ENCODE measurements at places on chromosomes 5 and 9.

DNA sequence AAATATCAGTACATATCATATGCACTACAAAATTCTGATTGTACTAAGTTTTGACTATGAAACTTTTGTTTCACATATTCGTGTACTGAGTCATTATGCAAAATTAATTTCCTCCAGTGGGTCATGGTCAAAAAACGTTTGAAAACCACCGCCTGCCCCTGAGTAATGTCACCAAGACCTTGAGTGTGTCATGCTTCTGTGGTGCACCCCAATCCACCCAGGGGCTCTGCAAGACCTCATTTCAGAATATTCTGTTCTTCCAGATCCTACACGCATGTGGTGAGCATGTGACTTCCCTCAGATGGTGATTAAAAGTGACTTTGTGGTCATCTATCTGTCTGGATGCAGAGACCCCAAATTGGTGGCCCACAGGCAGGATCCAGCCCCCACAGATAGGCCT, 31.0 kb downstream of the ABLIM3 start:
- no peak for DNase-seq

GRCh38 chr5:9892696-9893095, 262.5 kb upstream of the TAS2R1 start:
- DNase-seq: no peak

- DNase-seq: no peak
Observed at GRCh38 chr5:12704955-12705354, 800.7 kb upstream of the CTNND2 start.

GRCh38 chr9:123268199-123268464, 254 bp downstream of the STRBP start:
- no peak for DNase-seq

GRCh38 chr5:8865686-8866374, 680.0 kb downstream of the SEMA5A start:
- no peak for DNase-seq

DNA sequence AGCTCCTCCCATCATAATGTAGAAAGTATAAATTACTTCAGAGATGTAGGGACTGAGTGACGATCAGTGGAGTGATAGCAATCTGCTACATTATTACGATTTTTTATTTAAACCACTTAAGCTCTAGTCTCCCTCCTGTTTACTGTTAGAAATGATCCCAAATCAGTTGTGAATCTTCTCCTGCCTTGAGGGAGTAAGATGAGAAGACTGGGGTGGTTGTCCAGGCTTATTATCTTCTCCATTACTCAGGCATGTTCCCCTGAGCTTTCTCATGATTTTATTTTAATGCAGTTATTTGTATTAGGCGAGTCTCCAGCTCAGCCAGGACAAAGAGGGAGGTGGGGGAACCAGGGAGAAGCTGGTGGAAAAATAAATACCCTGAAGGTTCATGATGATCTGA, 48.2 kb upstream of the CTNNA1 start:
- DNase-seq: no peak

- DNase-seq: no peak
Observed at GRCh38 chr5:113813466-113813865, 300.0 kb downstream of the YTHDC2 start.

DNA sequence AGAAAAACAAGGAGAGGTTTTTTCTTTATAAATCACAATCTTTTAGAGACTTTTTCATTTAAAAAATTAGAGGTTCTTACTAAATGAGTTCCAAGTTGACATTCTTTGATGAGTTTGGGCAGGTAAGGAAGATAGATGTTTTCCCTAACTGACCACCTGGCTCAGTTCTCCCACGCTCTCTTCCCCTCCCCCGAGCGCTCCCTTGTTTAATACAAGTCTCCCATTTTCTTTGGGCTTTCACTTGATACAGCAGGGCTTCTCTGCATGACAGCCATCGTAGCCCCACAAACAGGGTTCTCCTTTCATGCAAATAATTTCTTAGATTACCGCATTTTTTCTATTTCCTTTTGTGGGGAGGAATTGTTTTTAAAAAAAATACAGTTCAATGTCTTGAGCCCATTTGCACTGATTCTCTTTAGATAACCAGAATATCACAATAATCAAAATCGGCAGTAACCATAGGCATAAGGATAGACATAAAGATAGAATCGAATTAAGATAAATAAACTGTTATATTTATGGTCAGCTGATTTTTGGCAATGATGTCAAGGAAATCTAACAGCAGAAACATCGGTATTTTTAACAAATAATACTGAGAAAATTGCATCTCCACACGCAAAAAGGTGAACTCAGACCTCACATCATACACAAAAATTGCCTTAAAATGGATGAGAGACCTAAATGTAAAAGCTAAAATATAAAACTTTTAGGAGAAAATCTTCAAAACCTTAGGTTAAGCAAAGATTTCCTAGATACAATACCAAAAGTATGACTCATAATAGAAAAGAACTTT, 325.4 kb downstream of the PIK3R1 start:
- DNase-seq: no peak

GRCh38 chr5:163677092-163677491, 171.7 kb downstream of the MAT2B start:
- no peak for DNase-seq

- DNase-seq: no peak
Observed at GRCh38 chr9:133553123-133553522, 18.6 kb downstream of the ADAMTSL2 start.

DNA sequence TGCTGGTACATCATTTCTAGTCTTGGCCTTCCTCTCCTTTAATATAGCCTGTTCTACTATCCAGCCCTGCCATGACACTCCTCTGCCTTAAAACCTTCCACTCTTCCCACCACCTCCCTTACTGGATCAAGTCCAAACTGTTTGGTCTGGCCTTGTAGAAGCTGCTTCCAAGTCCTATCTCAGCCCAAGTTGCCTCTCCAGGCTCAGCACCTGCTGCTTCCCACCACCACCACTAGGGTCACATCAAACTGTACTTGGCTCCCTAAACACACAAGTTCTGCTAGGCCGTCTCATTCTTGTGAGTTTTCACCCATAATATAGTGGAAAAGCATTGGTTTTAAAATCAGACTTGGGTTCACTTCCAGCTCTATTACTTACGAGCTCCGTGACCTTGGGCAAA, 1.4 kb downstream of the NDUFA8 start:
- no peak for DNase-seq

GRCh38 chr9:71637375-71637774, 130.9 kb downstream of the CEMIP2 start:
- DNase-seq: no peak

- no peak for DNase-seq
Observed at GRCh38 chr9:137765536-137765935, 112.0 kb upstream of the CACNA1B start.
